Activated gamma-delta T cell treated with Interleukin-2 at 50 U/mL for 16 hours (primary cell): ENCODE measurements at places on chromosomes 7 and 10.

GRCh38 chr7:155734445-155734809 is 77.8 kb downstream of the SHH start:
- DNase-seq, result no peak

GRCh38 chr7:12257582-12257981 is 46.5 kb downstream of the TMEM106B start:
- DNase-seq, result no peak

DNA sequence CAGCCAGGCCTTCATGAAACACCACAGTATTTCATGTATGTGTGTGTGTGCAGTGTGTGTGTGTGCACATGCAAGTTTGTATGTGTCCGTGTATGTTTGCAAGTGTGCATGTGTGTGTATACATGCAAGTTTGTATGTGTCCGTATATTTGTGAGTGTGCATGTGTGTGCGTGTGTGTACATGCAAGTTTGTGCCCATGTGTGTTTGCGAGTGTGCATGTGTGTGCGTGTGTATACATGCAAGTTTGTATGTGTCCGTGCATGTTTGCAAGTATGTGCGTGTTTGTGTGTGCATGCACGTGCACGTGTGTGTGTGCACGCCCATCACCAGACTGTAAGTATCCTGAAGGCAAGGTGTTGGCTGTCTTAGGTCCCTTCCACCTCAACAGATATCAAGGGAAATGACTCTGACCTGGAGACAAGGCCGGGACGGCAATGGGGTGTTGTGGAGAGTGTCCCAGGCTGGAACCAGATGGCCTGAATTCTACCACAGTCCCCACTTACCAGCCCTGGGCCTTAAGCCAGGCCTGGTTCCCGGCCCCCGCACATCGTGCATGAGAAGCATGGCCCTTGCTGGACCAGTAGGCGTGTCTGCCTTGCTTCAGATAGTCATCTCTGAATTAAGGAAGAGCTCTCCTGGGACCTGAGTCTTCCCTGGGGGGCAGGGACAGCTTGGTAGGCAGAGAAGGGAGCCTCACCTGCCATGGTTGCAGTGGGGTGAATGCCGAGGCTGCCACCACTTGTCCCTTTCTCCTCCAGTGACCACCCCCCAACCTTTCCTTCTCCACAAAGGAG is 140.0 kb downstream of the GRK5 start:
- DNase-seq, result no peak

GRCh38 chr10:102919992-102920739 is 2.1 kb downstream of the CNNM2 start:
- DNase-seq, result no peak
